Stimulated activated CD8-positive, alpha-beta memory T cell treated with anti-CD3 and anti-CD28 coated beads, Interleukin-15, amount 100 ng/mL, for 1 hour (primary cell): ENCODE measurements at places on chromosomes 12 and 14.

DNA sequence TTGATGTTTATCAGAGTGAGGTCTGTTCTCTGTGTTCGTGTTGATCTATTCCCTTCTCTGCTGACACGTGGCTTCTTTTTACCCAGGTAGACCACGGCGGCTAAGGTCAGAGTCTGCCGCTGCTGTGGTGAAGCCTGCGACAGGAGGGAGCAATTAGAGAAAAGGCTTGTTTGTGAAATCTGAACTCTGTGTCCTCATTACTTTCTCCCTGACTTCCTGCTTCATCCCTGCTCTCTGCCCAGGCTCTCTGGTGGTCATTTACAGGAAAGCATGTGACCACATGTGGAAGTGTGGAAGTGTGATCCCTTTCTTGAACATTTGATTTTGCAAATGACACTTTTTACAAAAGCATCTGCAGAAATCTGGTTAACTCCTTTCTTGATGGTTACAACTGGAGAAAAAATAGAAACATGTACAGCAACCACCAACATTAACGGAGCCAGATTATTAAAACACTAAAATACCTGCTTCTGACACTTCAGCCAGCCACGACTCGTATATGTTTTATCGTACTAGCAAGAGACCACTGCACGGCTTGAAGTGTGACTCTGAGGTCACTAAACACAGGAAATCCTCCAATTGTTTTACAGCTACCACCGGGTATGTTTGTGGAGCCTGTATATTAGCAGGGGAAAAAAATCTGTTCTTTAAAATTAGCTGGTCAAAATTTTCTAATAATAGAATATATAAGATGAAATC is 388.6 kb upstream of the TMPO start:
- no peak for DNase-seq

DNA sequence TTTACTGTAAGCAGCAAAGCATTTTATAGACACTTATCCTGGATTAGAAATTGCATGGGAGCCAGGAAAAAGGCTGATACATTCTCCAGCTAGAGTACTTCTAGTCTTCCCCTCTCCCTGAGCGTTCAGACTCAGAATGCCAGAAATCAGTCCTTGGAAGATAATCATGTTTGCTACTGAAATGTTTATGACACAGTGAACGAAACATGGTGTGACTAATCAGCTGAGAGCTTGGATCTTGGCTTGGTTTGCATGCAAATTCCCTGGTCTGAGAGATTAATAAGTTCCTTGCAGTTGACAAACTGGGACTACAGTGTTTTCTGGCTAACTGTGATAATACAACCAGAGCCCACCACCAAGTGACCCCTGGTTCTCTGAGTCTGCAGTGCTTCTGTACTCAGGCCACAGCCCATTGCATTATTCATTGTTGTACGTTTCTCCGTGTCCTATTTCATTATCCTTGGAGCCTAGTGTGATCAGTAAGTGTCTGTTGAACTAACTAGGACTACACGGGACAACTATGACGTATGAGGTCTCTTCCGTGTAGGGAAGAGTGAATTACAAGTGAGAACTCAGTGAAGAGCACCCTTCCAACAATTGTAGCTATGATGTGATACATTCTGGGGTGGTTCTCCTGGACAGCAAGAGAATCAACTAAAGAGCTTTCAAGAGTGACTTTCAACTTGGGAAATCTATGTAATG is 34.6 kb upstream of the EVL start:
- no peak for DNase-seq

DNA sequence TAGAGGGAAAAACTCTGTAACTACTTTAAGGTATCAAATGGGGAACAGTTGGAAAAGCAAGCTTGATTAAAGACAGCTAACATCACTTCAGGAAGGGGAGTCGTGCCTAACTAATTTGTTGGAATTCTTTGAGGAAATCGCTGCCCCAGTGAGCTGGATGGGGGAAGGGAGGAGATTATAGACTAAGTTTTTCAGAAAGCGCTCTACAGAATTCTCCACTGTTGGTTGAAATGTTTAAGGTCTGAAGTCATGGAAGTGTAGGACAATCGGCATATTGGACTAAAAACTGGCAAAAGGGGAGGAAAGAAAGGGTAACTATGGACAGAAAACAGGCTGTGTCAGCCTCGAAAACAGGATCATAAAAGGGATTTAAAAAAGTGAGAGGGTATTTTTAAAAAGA is 229.9 kb upstream of the HMGA2 start:
- no peak for DNase-seq

- no peak for DNase-seq
Observed at GRCh38 chr12:46490635-46491034, 118.1 kb upstream of the SLC38A2 start.

DNA sequence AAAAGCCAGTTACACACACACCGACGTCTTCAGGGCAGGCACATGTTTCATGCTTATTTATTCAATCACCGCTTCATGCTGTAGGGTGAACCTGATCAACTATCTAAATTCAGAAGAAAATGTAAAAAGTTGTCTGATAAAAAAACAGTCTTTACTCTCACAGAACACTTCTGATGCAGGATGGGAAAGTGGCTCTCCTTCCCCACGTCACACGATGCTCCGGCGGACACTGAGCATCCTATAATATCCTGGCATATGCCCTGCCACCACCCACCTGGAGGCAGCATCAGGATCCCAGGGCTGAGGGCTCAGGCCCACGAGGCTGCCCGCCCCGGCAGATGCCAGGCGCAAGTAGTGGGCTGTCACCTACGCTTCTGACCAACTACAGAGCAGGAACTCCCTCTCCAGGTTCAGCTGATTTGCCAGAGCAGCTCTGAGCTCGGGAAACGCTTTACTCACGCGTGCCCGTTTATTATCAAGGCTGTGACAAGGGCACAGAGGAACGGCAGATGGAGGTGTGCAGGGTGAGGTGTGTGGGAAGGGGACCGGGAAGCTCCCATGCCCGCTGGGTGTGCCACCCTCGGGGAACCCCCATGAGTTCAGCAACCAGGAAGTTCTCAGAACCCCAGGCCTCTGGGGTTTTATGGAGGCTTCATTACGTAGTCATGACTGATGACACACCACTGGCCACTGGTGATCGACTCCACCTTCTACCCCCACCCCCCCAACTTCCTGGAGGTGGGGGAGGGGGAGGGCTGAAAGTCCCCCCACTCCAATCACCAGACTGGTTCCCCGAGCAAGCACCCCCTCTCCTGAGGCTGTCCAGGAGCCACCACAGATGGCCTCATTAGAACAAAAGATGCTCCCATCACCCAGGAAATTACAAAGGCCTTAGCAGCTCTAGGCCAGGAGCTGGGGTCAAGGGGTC is 32.1 kb downstream of the SLC15A4 start:
- no peak for DNase-seq

DNA sequence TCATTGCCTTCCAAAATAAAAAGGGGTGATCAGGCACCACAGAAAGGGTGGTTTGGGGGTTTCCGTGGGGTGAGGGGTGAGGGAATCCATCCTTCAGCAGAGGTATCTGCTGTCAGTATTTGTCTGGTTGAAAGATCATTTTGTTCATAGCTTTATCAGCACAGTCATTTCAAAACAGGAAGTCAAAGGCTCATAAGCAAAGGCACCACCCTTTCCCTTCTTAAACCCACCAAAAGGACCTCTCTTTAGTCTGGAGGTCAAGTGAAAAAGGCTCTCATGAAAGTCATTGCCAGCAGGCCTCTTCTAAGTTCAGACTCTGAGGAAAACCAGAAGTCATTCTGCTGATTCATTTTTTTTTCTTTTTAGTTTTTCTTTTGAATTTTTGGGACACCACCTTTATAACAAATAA is 6.2 kb downstream of the CHST11 start:
- DNase-seq: no peak

DNA sequence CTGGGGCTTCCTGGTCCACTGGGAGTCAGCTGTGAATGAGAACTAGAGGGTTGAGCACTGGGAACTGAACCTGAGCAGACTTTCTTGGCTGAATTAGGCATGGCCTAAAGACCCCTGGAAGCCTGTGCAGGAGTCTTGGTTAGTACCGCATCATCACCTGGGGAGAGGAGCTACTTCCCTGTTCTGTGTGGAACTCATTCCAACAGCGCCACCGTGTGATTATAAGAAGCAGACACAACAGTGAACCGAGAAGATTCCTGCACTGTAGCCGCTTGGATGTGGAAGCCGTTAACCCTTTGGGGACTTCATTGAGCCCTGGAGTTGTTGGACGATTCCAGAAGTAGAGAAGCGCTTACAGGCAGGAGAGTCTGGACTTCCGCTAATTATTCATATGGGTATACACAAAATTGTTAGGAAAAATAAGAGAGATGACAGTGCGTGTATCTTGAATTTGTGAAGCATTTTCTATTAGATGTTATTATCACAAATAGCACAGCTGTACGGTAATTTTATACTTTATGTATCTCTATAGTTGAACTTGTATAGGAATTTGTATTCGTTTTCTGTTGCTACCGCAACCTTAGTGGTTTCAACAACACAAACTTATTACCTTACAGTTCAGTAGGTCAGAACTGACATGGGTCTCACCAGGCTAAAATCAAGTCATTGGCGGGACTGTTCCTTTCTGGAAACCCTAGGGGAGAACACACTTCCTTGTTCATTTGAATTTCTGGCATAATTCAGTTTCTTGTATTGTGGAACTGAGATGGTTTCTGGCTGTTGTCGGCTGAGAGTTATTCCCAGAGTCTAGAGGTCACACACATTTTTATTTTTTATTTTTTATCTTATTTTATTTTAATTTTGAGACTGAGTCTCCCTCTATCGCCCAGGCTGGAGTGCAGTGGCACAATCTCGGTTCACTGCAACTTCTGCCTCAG is 100.7 kb downstream of the C2CD5 start:
- DNase-seq: peak; percentile 14

GRCh38 chr14:94864387-94865195 is 94.7 kb upstream of the GSC start:
- DNase-seq: no peak

- DNase-seq: no peak
Observed at GRCh38 chr12:106214571-106214970, 33.2 kb downstream of the CKAP4 start.
